ENCODE measurements at places on chromosomes 3 and 15. TPM values are rescaled to one million over a fixed set of nuclear protein-coding genes. Genes with fewer than 3 reads are reported as not detected.

GRCh38 chr3:175546115-175546514 lies 687.0 kb downstream of the NAALADL2 start:
- no peak overlapping the region for H3K4me3 ChIP-seq
- DNase-seq: no peak
- no peak overlapping the region for H3K27ac ChIP-seq
- H3K36me3 ChIP-seq: no peaks in the 10 kb centered on the region

GRCh38 chr3:13869761-13870343 lies 10.0 kb downstream of the WNT7A start:
- H3K4me1 ChIP-seq: no peaks in the 10 kb centered on the region
- peaks cover under 1% of the 10 kb centered on the region for H3K27me3 ChIP-seq
- no peak overlapping the region for H3K27ac ChIP-seq
- DNase-seq: no peak
- no peak overlapping the region for H3K4me3 ChIP-seq

DNA sequence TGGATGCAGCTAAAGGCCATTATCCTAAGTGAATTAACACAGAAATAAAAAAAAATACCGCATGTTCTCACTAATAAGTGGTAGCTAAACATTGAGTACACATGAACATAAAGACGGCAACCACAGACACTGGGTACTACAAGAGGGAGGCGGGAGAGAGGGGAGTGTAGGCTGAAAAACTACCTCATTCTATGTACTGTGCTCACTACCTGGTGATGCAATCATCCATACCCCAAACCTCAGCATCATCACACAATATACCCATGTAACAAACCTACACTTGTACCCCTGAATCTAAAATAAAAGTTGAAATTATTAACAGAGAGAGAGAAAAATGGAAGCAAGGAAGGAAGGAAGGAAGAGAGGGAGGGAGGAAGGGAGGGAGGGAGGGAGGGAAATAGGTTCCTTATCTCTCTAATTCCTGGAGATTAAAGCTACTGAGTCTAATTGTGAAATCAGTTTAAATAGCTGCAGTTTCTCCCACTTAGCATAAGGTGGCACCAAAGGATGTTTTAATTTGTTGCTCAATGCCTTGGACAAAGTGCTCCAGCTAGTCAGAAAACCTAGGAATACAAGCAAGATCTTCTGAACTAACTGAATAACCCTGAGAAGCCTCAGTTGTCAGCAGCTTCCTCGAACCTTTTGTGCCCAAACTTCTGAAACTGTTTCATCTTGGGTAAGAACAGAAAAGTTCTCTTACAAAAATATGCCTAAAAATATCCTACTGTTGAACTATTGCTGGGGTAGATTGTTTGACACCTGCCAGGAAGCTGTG lies 79.4 kb upstream of the ATP11B start:
- no peaks in the 10 kb centered on the region for H3K36me3 ChIP-seq
- H3K4me1 ChIP-seq: no peaks in the 10 kb centered on the region
- no peak for DNase-seq
- no peak overlapping the region for H3K4me3 ChIP-seq
- H3K27me3 ChIP-seq: no peaks in the 10 kb centered on the region
- no peak overlapping the region for H3K27ac ChIP-seq

- H3K27me3 ChIP-seq: no peaks in the 10 kb centered on the region
- no peak for DNase-seq
- H3K4me1 ChIP-seq: peaks cover 14% of the 10 kb centered on the region
- H3K4me3 ChIP-seq: no peak overlapping the region
- H3K27ac ChIP-seq: no peak overlapping the region
- H3K36me3 ChIP-seq: no peaks in the 10 kb centered on the region
Measured at GRCh38 chr3:150494411-150494977, 51.8 kb downstream of the SERP1 start.

Gene PROS1
- 5.8 TPM for total RNA-seq

Gene TTC21A
- not detected for total RNA-seq

Gene ADAMTS9
- 4.0 TPM for total RNA-seq

Gene GRM2
- total RNA-seq: not detected

All from SJSA1 (cell line).